Suppressor macrophage (primary cell): ENCODE measurements at places on chromosomes 7 and 10.

DNA sequence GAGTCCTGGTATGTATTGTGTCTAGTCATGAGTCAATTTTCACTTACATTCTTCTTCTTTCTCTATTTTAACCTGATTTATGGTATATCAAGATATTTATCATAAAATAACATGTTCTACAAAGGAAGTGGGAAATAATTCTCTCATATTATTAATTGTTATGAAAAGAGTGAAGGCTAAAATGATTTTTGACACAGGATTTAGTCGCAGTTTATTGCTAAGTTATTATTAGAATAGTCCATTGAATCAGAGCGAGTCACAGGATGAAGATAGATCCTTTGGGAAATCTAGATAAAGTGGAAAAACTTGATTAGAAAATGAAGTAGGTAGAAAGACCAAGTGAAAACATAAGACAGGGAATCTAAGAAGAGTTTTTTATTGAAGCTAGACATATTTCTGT is 184.3 kb upstream of the DGKB start:
- DNase-seq = no peak

GRCh38 chr7:117774943-117775342 is 98.3 kb downstream of the CTTNBP2 start:
- DNase-seq = no peak

DNA sequence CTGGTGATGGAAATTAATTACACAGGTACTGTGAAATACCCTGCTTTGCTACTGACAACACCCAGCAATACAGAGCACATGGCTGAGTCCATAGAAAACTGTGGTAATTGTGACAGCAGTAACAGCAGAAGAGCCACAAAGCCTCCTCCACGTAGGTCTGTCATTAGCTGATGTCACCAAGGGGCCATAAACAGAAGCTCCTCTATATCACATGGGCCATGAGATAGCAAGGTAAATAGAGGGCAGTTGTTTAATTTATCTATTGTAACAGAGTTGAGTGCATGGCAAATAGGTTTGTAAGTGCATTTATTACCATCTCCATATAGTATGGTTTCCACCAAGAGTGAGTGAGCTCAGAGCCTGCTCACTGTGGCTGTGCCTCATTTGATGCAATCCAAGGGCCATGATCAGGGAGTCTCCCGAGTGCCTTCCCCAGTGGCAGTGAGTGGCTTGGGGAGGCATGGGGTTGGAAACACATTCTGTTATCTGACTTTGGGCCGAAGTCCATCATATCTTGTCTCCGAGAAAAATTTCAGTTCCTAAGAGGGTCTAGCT is 281.2 kb downstream of the SKAP2 start:
- DNase-seq = no peak

- peak; percentile 15 for DNase-seq
These were observed 139.3 kb downstream of the GLI3 start for GRCh38 chr7:42097752-42098151.

DNA sequence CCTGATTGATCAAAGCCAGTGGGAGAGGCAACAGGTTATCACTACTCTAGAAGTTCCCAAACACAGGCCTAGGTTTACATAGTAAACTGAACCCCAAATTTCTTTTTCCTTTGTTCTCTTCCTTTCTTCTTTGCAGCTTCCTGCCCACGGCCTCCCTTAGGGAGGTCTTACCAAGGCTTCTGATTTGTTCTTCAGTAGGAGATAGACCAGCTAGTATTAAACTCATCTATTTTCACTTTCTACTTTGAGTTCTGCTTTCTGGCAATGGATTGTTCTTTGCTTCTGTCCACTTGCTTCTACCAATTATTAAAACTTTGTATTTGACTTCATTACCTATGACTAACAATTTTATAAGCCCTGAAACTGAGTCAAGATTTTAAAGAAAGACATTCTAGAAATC is 251.2 kb upstream of the FZD1 start:
- DNase-seq = no peak

GRCh38 chr10:219731-220472 is 84.6 kb downstream of the ZMYND11 start:
- DNase-seq = no peak

DNA sequence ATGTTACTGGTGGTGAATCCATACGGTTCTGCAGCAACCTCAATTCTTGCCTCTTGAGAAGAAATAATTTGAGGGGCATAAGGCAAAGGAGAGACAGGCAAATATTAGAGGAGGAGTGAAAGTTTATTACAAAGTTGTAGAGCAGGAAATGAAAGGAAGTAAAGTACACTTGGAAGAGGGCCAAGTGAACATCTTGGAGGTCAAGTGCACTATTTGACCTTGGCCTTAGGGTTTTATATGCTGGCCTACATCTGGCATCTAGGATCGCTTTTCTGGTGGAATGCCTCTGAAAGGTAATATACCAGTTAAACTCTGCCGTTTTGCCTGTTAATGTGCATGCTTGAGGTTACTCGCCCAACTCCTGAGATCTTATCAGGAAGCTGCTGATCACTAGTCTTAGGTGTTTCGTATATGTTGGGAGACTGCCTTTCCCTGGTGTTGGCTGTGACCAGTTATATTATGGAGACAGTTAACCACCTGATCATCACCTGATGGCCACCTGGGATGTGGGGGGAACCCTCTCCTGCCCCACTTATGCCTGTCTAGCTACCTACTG is 66.1 kb upstream of the CYP2C18 start:
- no peak for DNase-seq

DNA sequence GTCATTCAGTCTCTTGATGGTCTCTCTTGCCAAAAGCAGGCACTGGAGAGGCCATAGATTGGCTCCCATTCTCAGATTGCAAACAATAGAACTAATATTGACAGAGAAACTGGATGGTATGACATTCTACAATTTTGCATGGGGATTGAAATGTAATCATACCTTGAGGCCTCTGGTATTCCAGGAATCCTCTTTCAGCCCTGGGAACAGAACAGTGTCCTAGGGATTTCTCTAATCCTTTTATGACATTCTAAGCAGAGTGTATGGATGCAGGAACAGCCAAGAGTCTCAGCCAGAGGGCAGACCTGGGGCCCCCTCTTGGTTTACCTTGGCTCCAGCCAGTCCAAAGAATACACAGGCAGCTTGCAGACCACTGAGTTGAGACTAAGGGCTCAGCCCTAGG is 206.4 kb downstream of the KCNMA1 start:
- DNase-seq = no peak
